Activated CD8-positive, alpha-beta T cell treated with anti-CD3 and anti-CD28 coated beads for 36 hours (primary cell): ENCODE measurements at places on chromosomes 2 and 18. TPM values are rescaled to one million over a fixed set of nuclear protein-coding genes. Genes with fewer than 3 reads are reported as not detected.

- H3K4me3 ChIP-seq, result no peak overlapping the region
- no peaks in the 10 kb centered on the region for H3K27me3 ChIP-seq
- H3K4me1 ChIP-seq, result peaks cover 31% of the 10 kb centered on the region
- peaks cover 6% of the 10 kb centered on the region for H3K36me3 ChIP-seq
- H3K27ac ChIP-seq, result no peak overlapping the region
Measured at GRCh38 chr2:45844796-45845457, 193.5 kb downstream of the PRKCE start.

DNA sequence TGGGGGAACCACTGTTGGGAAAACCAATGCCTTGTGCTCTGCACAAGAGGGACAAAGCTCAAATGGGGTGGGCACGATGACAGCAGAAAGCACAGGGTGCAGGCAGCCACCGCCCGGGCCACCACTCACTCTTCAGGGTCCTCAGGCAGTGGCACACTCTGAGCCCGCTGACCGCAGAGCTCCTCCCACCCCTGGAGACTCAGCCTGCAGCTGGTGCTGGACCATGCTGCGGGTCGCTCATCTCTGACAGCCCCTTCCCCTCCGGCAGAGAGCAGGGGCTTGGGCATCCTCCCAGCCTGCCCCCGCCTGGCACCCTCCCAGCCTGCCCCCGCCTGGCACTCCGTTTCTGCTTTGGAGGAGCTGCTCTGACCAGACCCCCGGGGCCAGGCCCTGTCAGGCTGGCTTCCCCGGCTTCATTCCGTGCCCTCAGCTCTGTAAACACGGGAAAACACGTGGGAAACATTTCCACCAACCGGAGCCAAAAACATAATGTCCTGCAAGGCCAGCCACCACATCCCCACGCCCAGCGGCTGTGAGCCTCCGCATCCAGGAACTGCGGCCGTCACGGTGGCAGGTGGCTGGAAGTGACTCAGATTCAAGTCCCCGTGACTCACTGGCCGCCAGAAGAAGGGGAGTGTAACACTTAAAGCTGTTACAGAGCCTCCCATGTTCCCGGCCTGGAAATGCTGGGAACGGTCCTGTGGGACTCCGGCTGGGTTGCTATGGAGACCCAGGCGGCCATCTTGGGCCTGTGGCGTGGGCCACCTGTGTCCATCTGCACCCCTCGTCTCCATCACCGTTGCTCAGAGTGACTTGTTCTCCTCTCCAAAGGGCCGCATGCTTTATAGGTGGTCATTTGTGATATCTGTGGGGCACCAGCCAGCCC is 6.8 kb upstream of the SNED1 start:
- no peak for DNase-seq
- H3K4me1 ChIP-seq, result no peaks in the 10 kb centered on the region
- H3K27me3 ChIP-seq, result no peaks in the 10 kb centered on the region
- no peak overlapping the region for H3K27ac ChIP-seq
- H3K36me3 ChIP-seq, result no peaks in the 10 kb centered on the region

Gene VWA3B
- not detected for total RNA-seq

- H3K36me3 ChIP-seq, result no peaks in the 10 kb centered on the region
- H3K4me1 ChIP-seq, result no peaks in the 10 kb centered on the region
- H3K27me3 ChIP-seq, result peaks cover 2% of the 10 kb centered on the region
- H3K27ac ChIP-seq, result no peak overlapping the region
- no peak for DNase-seq
Measured at GRCh38 chr18:10681581-10682367, 155.9 kb downstream of the NAPG start.

DNA sequence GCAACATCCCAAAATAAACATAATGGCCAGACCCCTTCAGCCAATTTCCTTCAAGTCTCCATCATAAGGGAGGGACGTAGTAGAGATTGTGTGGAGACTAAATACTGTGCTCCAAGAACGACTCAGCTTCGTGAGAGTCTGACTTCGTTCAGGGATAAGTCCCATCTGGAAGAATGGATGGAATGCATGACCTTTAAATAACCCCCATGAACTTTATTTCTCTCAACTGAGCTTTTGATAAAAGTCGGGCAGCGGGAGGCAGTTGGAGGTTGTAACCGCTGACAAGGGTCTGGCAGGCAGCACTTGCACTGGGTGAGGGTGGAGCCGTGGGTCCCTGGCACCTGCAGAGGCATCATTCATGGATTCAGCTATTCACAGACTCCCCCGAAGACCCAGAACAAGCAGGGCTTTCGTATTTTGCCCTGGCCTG is 115.9 kb downstream of the ZFP36L2 start:
- peaks cover 13% of the 10 kb centered on the region for H3K4me1 ChIP-seq
- DNase-seq, result no peak
- H3K36me3 ChIP-seq, result no peaks in the 10 kb centered on the region
- H3K27me3 ChIP-seq, result no peaks in the 10 kb centered on the region
- no peak overlapping the region for H3K27ac ChIP-seq

Gene NR4A2
- total RNA-seq, result 61.6 TPM

DNA sequence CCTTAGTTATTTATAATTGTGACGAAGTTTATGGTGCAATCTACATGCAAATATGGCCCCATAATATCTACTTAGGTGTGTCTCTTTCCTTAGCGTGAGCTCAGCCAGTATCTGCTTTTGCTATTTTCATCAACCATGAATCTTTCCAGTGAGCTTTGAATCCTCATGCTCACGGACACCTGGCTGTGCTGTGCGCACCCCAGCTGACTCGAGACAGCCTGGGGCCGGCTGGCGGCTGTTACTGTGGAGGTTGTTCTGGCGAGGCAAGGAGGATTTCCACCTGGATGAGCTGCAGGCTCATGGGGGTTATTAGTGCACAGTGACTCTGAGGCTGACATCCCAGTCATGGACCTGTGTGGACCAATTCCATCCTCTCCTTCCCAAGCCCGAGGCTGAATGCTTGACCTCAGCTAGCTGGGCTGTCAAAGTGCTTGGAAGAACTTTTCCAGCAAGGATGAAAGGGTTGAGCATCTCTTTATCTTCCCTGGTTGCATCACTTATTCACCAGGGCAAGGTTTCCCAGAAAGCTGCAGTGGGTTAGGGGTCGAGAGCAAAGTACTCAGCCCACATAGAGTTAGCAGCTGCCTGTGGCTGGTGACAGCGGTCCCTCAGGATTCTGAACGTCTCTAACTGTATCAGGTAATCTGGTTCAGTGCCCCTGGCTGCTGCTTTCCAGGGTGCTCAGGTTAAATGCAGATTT is 141.7 kb downstream of the ARL4C start:
- H3K27ac ChIP-seq, result no peak overlapping the region
- DNase-seq, result no peak
- H3K4me3 ChIP-seq, result no peak overlapping the region
- no peaks in the 10 kb centered on the region for H3K36me3 ChIP-seq

Gene IL36G
- not detected for total RNA-seq
